ENCODE measurements at places on chromosomes 6 and 20. TPM values are rescaled to one million over a fixed set of nuclear protein-coding genes. Genes with fewer than 3 reads are reported as not detected.
A peak's percentile ranks its signal among the peaks of the same experiment; 100 is the strongest.

DNA sequence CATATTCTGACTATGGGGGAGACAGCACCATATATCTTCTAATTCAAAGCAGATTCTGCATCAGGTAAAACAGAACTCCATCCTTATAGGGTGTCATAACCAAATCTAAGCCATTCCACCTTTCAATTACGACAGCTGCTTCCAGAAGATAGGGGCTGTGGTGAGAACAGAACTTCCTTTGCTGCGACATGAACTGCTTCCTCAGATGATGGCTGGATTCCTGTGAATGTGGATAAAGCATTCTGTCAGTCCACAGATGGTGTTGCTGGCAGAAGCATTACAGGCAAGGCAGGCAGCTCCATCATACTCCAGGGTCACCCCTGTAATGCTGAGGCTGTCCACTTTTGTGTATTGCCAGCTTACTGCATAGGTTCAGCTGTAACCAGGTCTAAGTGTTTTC is 172.1 kb upstream of the PROKR2 start:
- DNase-seq, result no peak

- no peak for DNase-seq
These were observed 69.7 kb downstream of the DLL1 start for GRCh38 chr6:170221052-170221752.

DNA sequence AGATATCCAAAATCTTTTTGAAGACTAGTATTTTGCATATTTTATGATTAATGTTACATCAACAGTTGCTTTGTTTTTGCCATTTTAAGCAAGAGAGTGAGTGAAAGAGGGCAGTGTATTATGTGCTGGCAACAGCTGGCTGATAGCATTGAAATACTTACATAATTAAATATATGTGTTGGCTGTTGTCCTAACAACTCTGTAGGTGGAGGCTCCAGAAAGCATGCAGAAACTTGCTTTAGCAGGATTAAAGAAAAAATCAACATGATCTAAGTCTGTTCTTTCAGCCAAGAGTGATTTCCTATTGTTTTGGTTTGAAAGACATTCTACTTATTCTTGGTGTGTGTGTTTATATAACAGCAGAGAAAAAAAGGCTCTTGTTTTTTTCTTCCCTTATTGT is 127.5 kb downstream of the CDKAL1 start:
- peak; percentile 50 for DNase-seq

- peak; percentile 41 for DNase-seq
These were observed 15.8 kb downstream of the POM121L2 start for GRCh38 chr6:27296106-27296783.

DNA sequence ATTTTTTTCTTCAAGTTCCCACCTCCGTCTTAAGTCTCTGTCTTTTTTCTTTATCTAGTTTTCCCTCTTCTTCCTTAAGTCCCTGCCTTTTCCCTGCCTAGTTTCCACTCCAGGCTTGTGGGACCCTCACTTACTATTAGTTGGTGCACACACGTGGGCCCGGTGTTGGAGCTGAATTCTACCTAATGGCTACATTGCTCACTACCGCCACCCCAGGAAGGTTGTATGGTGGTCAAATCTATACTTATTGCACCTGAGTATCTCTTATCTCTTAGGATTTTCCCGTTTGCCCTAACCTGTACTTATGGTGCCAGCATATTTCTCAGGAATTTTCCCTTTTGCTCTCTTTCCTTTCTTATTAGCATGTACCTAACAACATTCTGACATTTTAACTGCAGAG is 692.8 kb downstream of the EPM2A start:
- DNase-seq, result no peak

GRCh38 chr6:47230579-47230978 is 79.1 kb downstream of the TNFRSF21 start:
- no peak for DNase-seq

DNA sequence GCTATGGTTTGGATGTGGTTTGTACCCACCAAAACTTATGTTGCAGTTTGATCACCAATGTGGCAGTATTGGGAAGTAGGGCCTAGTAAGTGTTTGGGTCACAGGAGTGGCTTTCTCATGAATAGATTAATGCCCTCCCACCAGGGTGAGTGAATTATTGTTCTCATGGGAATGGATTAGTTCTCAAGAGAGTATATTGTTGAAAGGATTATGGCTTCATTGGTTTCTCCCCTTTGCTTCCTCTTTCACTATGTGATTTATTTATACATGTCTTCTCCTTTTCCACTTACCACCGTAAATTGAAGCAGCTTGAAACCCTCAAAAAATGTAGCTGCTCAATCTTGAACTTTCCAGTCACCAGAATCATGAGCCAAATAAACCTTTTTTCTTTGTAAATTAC is 10.8 kb downstream of the UFL1 start:
- no peak for DNase-seq

DNA sequence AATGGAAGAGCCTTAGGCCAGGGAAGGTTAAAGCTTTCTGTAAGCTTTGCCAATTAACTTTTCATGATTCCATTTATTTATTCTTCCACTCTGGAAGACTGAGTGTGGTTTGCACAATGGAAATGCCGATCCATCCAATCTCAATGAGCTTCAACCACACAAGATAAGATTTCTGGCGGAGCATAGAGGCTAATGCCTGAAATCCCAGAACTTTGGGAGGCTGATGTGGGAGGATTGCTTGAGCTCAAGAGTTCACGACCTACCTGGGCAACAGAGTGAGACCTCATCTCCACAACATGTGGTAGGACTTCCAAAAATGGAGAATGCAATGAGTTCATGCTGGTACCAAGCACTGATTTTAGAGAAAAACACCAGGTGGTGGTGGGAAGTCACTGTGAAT is 6.2 kb downstream of the ENPP1 start:
- DNase-seq, result no peak

- DNase-seq, result no peak
These were observed 24.0 kb downstream of the SLC26A8 start for GRCh38 chr6:36000451-36000850.

GRCh38 chr20:25025091-25025861 is 32.7 kb downstream of the ACSS1 start:
- DNase-seq, result no peak

GRCh38 chr6:10479939-10480700 is 41.0 kb upstream of the GCNT2 start:
- DNase-seq, result no peak

DNA sequence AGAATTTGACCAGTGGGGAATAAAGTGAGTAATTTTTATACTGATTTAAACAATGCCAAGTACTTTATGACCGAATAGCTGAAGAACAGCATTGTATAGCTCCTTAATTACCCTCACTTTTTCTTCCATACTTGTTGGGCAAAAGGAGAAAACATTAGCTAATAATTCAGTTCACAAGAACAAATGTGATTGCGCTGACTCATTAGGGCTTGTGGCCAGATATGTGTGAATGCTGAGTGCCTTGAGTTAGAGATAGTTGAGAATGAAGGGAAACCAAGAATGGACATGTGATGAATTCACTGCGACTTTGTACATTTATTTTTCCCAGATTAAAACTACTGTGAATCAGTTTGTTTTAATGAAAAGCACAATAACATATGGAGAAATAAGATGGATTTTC is 669.4 kb downstream of the TFAP2A start:
- DNase-seq, result peak; percentile 7

ARID1B gene
- 20.1 TPM for polyA plus RNA-seq

CHRNA4 gene
- polyA plus RNA-seq, result not detected

TCF21 gene
- 10.0 TPM for polyA plus RNA-seq

CGA gene
- 0.17 TPM for polyA plus RNA-seq

DUSP15 gene
- polyA plus RNA-seq, result not detected

All from IMR-90 (cell line).